ENCODE measurements at places on chromosomes 2 and 18. TPM values are rescaled to one million over a fixed set of nuclear protein-coding genes. Genes with fewer than 3 reads are reported as not detected.

MEP1B gene
- not detected for total RNA-seq

NAT8 gene
- not detected for total RNA-seq

LAMA1 gene
- not detected for total RNA-seq

IL36RN gene
- total RNA-seq, result not detected

COL4A4 gene
- total RNA-seq, result not detected

KCNS3 gene
- 0.14 TPM for total RNA-seq

Measured in activated naive CD4-positive, alpha-beta T cell treated with anti-CD3 and anti-CD28 coated beads for 36 hours (primary cell).